ENCODE measurements at places on chromosomes 3 and 15.
A peak's percentile ranks its signal among the peaks of the same experiment; 100 is the strongest.

DNA sequence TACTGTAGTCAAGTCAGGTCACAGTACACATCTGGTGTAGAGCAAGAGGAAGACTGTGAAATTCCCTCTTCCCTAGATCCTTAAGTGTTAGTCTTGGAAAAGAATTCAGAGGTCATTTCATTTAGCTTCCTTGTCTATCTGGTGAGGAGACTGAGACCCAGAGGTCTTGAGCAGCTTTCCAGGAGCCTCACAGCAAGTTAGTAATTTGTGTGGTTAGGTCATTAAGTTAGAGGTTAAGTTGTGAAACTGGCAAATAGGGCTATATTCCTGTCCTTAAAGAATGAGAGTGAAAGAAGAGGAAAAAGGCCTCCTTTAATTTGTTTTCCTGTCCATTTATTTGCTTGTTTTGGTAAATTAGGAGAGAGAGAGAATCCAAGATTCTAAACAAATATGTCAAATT, 9.0 kb downstream of the PODXL2 start:
- DNase-seq, result no peak

DNA sequence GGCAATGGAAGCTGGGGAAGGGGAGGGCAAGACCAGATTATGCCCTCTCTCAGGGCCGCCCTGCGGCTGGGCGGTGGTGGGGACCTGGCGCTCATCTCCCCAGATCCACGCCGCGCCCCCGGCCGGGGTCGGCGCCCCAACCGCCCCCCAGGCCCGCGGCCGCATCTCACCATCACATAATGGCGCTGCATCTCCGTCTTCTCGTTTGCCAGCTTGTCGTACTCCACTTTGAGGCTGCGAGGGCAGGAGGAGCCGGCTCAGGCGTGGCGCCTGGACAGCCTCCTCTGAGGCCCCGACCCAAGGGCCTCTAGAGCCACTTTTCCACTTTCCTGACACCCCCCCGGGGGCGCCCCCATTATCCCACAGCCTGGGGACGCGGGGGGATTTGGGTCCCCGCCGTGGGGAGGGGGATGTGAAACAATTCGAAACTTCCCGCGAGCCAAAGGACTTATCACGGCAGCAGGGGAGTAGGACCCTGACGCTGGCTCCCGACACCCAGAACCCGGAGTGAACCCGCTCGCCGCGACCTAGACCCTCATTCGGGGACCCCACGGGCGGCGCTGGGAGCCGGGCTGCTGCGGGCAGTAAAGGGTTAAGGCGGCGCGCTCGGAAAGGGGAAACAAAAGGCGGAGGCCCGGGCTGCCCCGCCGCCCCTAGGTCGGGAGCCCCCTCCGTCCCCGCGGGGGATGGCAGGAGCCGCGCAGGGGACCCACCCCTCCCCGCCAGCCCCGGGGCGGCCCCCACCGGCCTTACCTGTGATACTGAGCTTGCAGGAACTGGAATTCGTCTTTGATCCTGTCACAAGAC, 2.1 kb downstream of the TLE3 start:
- no peak for DNase-seq

GRCh38 chr3:195063581-195064193, 207.3 kb downstream of the XXYLT1 start:
- no peak for DNase-seq

GRCh38 chr3:110099711-110100110, 762.4 kb upstream of the DPPA4 start:
- DNase-seq, result no peak

GRCh38 chr3:188697127-188697526, 474.6 kb upstream of the TPRG1 start:
- no peak for DNase-seq

- DNase-seq, result no peak
These were observed 42.9 kb upstream of the PLCL2 start for GRCh38 chr3:16841904-16842271.

- DNase-seq, result no peak
These were observed 6.7 kb upstream of the SQOR start for GRCh38 chr15:45628136-45628535.

DNA sequence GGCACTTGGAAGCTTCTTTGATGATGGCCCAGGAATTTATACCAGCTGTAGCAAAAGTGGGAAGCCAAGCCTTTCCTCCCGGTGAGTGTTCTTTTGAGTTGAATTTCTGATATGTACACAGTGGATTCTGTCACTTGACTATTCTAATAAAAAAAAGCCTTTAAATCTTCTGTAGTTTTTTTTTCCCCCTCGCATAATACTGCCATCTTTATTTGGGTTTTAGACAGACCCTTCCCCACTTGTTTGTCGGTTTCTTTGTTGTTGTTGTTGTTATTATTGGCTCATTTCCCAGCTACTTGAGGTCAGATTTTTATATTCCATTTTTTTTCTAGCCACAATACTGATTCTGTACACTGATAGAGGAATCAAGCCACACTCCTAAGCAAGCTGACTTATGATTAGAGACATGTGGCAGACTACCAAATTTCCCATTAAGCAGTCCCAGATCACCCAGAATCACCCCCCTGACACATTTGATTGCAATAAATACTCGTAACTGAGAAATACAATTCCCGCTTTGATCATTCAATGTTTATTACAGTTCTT, 122.4 kb upstream of the IL12A start:
- DNase-seq, result peak; percentile 44

GRCh38 chr3:70386043-70386442, 73.6 kb upstream of the MDFIC2 start:
- no peak for DNase-seq

- DNase-seq, result no peak
These were observed 7.3 kb upstream of the BCL2A1 start for GRCh38 chr15:79978260-79978654.

DNA sequence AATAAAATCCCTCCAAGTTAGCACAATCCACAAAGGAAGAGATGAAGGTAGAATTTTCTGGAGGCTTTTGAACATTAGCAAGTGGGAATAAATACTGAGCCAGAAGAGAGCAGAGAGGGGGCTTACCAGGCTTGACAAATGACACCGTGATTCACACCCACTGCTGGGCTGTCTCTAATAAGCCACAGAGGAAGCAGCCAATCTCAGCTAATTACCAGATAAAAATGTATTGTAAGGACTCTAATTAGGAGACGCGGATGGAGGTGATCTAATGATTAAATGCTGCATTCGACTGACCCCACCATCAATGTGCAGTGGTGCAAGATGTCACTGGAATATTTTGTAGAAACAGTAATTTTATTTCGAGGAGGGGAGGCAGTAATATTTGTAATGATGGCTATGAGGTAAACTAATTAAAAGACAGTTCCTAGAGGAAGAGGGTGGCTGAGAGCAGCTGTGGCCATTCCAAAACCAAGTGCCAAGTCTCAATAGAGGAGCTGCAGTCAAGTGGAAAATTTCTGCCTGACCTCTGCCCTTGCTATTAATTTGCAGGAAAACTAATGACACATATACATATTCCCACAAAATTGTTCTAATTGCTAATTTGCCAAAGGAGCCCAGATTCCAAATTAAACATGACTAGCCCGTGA, 602.2 kb downstream of the FOXP1 start:
- DNase-seq, result no peak

DNA sequence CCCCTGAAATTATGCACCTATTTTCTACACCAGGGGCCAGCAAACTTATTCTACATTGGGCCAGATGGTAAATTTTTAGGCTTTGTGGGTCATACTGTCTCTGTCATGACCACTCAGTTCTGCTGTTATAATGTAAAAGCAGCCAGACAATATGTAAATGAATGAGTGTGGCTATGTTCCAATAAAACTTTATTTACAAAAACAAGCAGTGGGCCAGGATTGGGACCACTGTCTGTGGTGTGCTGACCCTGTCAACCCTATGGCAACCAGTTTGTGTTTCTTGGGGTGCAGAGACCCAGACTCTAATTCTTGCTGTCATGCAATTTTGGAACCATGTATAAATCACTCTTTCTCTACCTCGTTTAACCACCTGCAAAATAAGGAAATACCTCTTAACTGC, 74.7 kb downstream of the LRIG1 start:
- DNase-seq, result no peak

DNA sequence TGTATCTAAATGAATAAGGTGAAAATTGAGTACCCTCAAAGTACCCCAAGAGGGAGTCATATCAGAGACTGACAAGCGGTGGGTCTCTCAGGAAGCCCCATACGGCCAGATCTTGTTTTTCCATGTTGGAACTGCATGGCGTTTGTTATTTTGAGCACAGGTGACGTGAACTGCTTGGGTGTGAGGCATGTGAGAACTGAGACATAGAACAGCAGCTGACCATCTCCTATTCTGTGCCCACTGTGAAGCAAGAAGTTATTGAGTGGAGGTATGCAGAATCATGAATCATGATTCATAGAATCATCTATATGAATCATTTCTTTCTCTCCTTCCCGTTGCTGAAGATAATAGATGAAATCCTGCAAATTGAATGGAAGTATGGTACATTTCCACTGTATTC, 4.6 kb downstream of the VPS8 start:
- peak; percentile 52 for DNase-seq

- no peak for DNase-seq
These were observed 76.0 kb downstream of the SSR3 start for GRCh38 chr3:156478891-156479290.

DNA sequence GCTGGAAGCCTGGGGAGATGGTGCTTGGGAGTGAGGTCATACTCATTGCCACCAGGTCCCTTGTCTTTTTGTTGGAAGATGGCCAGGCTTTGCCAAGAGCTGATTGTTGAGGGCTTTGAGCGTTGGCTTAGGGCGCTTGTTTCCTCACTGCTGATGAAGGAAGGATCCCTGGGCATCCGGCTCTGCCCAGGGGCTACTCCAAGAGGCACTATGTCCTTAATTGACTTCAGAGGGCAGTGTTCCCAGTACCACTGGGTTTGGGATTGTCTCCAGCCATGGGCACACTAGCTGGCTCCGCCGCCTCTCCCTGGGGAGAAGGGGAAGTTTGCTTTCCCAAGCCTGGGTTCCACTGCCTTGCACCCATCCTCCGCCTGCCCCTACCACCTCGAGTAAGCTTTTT, 57.2 kb upstream of the RGMA start:
- DNase-seq, result no peak

DNA sequence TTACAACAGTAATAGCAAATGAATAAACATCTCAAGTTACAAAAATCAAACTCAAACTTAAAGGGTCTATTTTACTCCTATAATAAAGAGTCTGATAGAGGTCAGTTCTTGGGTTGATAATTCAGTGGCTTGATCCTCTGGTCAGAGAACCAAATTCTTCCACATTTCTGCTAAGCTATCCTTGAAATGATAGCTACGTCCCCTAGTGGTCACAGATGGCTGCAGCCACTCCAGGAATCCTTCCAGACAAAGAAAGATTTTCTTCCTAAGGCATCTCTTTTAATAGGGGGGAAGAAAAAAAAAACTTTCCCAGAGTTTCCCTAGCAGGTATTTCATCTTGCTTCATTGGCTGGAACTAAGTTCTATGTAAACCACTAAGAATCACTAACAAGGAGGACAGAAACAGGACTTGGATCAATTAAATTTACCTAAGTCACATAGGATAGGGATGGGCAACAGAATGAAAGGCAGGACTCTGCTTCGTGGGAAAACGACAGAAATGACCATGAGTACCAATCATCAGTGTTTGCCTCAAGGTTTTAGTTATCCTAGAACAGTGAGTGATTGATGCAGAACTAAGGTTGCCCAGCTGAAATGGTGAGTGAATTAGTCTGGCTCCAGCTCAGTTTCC, 160.7 kb downstream of the STAC start:
- DNase-seq, result peak; percentile 58

- no peak for DNase-seq
These were observed 109.6 kb upstream of the ZNF385D start for GRCh38 chr3:21860657-21861056.

- DNase-seq, result no peak
These were observed 71.2 kb downstream of the GLB1 start for GRCh38 chr3:33025648-33026178.
